ENCODE measurements at places on chromosomes 3 and 15.

GRCh38 chr3:37450561-37450960 lies 276.2 kb upstream of the LRRFIP2 start:
- no peak for DNase-seq

- peak; percentile 14 for DNase-seq
These were observed 62.5 kb upstream of the ANKRD28 start for GRCh38 chr3:15860014-15860934.

- no peak for DNase-seq
These were observed 74.1 kb upstream of the RAP2B start for GRCh38 chr3:153087595-153088566.

GRCh38 chr15:70156671-70157271 lies 59.1 kb upstream of the TLE3 start:
- no peak for DNase-seq

DNA sequence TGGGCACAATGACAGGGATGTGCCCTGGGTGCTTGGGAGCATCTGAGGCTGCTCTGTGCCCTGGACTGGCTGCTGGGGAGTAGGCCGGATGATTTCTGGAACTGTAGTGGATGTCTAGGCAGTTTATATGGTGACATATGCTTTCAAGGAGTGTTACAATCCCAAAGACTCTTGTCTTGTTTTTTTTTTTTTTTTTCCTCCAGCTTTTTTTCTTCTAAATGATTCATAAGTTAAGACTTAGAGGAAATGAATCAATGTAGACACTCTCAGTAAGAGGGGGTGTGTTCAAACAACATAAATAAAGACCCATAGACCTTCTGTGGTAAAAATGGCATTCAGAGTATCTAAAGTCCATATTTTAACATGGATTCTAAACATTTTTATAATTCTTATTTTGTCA lies 706.1 kb upstream of the GOLIM4 start:
- DNase-seq, result no peak

- DNase-seq, result no peak
These were observed 241.6 kb upstream of the AZI2 start for GRCh38 chr3:28590216-28590615.

GRCh38 chr3:136637176-136637575 lies 115.0 kb downstream of the STAG1 start:
- no peak for DNase-seq

DNA sequence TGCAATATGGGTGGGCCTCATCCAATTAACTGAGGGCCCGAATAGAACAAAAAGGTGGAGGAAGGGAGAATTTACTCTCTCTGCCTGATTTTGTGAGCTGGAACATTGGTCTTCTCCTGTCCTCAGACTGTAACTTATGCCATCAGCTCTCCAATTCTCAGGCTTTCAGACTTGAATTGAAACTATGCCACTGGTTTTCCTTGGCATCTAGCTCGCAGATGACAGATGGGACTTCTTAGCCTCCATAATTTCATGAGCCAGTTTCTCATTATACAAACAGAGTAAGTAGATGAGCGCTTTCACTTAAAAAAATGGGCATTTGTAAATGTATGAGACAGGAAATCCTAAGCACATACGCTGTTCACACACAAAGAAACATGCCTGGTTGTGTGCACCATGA lies 8.7 kb upstream of the PTX3 start:
- DNase-seq, result no peak

- DNase-seq, result peak; percentile 72
These were observed 67.1 kb downstream of the OXSM start for GRCh38 chr3:25856902-25857518.

DNA sequence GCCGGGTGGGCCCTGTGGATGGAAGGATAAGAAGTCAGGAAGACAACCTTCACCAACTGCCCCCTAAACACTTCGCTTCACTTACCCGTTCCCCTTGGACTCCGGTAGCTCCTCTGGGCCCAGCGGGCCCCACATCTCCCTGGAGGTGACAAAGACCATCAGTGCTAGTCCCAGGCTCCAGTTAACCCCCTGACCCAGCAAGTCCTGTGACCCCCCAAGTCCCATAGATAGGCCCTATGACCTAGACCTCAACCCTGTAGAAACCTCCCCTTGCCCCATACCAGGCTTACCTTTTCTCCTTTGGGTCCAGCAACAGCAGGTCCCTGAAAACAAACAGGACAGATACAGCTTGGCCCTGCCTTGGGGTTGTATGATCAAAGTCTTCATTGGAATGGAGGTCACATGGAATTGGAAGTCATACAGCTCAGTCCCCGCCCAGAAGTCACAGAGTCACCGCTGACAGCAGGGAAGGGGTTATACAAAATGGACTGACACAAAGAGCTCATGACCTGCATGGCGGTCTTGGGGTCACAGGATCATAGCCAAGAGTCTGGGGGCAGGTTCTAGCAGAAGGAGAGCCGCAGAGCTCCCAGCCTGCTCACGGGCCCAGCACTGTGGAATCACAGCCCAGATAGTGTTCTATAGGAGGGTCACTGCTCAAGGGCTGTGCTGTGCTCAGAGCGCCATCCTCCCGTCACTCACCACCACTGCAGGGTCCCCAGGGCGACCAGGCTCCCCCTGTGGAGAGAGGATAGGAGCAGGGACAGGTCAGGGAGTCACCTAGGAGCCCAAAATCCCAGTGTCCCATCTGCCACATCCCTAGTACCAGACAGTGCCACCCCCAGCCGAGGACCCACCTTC lies 13.3 kb downstream of the COL7A1 start:
- no peak for DNase-seq

DNA sequence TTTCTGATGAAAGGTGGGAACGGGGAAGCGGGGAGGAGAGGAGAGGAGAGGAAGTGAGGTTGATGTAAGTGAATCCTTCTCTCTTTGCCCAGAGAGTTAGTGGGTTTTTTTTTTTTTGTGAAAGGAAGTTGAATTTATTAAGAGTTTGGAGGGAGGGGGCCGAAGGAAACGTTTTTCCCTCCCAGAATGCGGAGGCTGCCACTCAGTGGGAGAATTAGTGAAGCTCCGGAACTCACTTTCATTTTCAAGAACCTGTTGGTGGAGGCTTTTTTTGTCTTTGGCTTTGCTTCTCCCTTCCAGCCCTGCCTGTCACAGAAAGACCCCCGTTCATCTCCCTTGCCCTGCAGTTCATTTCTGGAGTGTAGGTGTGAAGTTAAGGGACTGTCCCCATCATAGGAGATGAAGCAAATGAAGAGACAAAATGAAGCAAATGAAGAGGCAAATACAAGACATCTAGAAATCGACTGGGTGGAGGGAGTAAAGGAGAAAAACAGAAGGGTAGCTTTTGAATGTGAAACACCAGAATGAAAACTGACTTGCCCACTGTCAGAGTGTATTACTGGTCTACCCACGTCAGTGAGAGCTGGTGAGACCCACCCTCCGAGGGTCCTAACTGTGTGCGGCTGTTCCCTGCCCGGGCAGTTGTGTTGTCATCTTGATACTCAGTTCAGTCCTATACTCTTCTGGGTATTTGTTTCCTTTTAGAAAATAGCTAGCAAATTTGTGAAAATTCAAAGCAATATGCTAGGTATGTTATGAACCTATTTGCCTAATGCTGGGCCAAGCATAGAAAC lies 91.5 kb downstream of the ITPR1 start:
- no peak for DNase-seq

- DNase-seq, result peak; percentile 91
These were observed 11.5 kb upstream of the CHAC1 start for GRCh38 chr15:40941528-40942336.

- DNase-seq, result no peak
These were observed 47.3 kb downstream of the IQSEC1 start for GRCh38 chr3:13025778-13026518.

GRCh38 chr3:128254066-128254590 lies 100.8 kb downstream of the EEFSEC start:
- no peak for DNase-seq

DNA sequence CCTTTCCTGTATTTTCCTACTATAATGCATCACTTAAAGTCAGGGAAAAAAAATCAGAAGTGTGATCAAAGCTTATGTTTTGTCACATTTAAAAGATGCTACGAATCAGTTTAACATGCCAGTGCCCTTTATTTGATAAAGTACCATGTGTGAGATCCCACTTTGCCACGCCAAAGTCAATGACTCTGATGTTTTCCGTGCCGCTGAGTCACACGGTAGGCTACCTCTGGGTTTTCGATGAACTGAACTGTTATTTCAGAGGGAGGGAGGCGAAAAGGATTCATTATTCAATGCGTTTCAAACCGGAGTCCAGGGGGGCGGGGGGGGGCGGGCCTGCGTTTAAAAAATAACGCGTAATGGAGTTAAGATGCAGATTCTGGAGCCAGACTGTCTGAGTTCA lies 203.0 kb downstream of the ABHD5 start:
- no peak for DNase-seq

DNA sequence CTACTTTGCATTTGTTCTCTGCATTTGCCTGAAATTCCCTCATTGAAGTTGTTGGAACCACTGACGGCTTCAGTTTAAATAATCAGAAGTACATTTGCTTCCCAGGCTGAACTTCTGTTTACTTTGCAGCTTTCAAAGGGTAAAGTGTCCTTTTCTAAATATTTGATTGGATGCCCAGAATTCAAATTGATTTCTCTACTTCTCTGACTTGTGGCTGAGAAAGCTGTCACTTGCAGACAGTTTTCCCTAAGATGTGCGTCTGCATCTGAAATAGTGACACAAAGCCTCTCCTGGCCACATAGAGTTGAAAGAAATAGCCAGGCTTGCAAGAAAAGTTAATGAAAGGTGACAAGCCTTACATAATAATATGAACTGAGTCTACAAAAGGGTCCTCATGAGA lies 299.6 kb downstream of the THSD4 start:
- no peak for DNase-seq

- DNase-seq, result no peak
These were observed 112.4 kb downstream of the FRMD5 start for GRCh38 chr15:44082558-44083157.

GRCh38 chr15:74835312-74835823 lies 7.6 kb downstream of the ULK3 start:
- peak; percentile 46 for DNase-seq

- no peak for DNase-seq
These were observed 233.0 kb downstream of the EPHA3 start for GRCh38 chr3:89340408-89340807.

GRCh38 chr3:16884748-16885592 lies at the start of gene PLCL2:
Gene PLCL2 (plus strand): TSS chr3:16884955. CDS start chr3:16885040, 85 bp downstream.
- DNase-seq, result peak; percentile 65

DNA sequence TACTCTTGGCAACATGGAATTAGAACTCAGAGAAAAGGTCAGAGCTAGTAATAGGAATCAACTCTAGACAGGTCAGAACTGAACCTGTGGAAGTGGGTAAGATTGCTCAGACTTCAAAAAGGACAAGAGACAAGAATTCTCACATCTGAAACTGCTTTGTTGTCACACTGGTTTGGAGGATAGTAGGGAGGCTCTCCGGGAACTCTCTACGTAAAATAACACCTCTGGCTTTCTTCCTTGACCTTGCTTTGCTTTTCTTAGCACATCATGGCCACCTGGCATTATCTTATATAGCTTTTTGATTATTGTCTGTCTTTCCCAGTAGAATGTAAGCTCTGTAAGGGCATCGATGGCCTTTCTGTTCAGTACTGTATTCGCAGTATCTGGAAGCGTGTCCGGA lies 13.2 kb upstream of the NFKBIZ start:
- DNase-seq, result no peak

GRCh38 chr3:9683426-9683825 lies 20.2 kb upstream of the CPNE9 start:
- no peak for DNase-seq

- DNase-seq, result no peak
These were observed 60.6 kb downstream of the TCF12 start for GRCh38 chr15:56978898-56979662.

DNA sequence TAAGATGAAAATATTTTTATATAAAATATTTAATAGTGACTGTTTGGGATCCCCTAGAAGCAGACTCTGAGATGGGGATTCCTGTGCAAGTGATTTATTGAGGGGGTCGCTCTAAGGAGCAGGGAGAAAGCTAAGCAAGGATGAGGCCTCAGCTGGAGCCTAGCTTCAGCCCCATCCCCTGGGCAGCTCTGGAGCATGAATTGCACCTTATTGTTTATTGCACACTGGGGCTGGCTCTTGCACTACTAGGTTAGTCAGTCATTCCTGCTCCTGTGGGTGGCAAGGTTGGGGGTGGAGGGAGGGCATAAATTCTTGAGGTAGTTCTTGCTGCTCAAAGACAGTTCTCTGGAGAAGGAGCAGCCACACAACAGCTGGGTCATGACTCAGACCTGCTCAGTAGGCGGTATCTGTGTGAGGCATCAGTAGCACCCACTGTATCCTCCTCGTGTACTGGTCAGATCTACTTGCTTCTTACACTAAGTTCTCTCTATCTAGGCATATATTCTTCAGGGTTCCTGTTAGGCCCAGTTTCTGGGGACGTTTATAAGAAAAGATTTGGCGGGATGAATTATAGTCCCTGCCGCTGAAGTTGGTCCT lies 27.2 kb upstream of the TNFSF10 start:
- no peak for DNase-seq

DNA sequence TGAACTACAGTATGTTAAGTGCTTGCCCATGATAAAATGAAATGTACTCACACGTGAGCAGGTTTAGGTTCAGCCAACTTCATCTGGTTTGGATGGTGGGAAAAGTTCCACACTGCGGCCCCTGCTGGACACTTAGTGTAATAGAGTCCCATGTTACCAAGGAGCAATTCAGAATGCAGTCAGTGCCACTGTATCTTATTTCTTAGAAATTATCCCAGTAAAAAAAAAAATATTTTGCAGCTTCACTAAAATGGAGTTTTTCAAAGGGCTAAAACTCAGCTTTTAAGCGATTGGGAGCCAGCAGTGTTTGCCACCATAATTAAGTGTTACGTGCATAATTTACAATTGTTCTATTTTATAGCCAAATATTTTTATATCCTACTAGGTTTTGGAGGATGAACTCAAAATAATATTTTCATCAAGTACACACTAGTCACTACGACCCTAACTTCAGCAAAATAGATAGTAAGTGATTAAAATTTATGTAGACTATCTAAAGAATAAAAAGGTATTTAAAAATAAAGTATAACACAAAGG lies 371.7 kb upstream of the GBE1 start:
- DNase-seq, result peak; percentile 59

DNA sequence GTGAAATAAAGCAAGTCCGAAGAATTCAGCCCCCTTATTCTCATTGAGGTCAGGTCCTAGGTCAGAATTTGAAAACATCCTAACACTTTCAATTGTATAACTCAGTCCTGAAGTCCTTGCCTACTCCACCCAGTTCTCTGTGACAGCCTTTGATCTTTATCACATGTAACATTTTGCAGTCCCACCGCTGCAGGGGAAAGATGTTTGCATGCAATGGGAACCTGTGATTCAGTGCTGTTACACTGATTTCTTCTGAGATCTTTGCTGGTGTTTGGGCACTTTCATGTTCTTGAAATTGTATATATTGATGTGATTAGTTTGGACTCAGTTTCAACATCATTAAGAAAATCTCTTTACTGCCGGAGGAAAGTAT lies 18.0 kb upstream of the SECISBP2L start:
- no peak for DNase-seq

- no peak for DNase-seq
These were observed 236.2 kb downstream of the IL5RA start for GRCh38 chr3:2873986-2874385.

GRCh38 chr3:99927671-99928457 lies 110.2 kb downstream of the CMSS1 start:
- no peak for DNase-seq

Measured in MM.1S (cell line).